D721Med (cell line): ENCODE measurements at places on chromosomes 11 and 22.

- DNase-seq: no peak
Measured at GRCh38 chr11:71453918-71454304, 908 bp downstream of the NADSYN1 start.

- no peak for DNase-seq
Measured at GRCh38 chr22:22123118-22123959, 121.2 kb upstream of the VPREB1 start.

DNA sequence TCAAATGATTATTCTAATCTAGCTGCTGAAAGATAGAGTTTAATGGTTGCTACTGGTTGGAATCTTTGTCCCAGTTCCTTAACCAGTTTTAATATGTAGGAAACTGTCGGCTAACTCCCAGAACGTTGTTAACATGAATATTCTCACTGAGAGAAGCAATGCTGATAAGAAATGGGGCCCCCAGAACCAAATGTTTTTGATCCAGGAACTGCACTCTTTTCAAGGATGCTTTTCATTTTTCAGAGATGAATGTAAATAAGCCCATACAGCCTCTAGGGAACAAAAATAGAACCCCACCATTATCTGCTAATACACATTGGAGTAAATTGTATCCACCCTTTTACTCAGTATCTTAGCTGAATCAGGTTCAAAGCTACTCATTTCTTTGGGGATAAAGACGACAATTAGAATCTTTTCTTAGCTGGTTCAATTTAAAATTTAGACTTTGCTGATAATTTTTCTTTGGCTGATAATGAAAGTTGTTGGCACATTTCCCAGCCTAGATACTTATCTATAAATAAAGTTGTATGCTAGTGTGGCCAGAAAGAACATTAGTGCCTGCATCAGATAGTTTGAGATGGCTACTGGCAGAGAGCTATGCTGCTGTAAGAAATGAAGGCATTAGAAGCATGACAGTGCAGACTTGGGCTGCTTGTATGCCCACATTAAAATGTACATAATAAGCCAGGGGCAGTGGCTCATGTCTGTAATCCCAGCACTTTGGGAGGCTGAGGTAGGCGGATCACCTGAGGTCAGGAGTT lies 323.3 kb upstream of the PDGFD start:
- no peak for DNase-seq

- no peak for DNase-seq
Measured at GRCh38 chr11:73141031-73141308, 1.1 kb downstream of the FCHSD2 start.

DNA sequence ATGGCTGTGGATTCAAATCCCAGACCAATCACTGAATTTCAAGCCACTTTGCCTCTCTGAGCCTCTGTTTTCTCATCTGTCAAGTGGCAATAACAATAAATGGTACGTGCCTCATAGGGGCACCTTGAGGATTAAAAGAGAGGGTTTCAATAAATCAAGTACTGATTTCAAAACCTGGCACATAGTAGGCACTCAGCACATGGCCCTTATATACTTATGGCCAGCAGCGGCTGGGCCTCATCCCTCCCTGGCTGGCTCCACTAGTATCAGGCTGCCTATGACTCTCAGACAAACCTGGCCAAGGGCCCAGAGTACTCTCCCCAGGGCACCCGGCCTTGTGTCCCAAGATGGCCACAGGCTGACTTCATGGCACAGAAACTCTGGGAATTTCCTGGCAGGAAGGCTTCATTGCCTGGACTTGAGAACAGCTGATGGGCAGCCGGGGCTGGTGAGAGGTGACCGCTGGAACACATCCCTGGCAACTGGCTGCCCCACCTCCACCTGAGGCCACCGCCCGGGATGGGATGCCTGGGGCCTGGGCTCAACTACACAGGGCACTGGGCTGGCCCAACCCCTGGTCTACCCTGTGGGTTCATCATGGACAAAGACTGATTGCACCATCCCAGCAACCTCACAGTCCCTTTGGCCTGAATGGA lies 3.4 kb downstream of the FADS3 start:
- DNase-seq: no peak
